Activated naive CD8-positive, alpha-beta T cell treated with anti-CD3 and anti-CD28 coated beads for 36 hours (primary cell): ENCODE measurements at places on chromosomes 4 and X. TPM values are rescaled to one million over a fixed set of nuclear protein-coding genes. Genes with fewer than 3 reads are reported as not detected.

Gene VCX2
- not detected for total RNA-seq

DNA sequence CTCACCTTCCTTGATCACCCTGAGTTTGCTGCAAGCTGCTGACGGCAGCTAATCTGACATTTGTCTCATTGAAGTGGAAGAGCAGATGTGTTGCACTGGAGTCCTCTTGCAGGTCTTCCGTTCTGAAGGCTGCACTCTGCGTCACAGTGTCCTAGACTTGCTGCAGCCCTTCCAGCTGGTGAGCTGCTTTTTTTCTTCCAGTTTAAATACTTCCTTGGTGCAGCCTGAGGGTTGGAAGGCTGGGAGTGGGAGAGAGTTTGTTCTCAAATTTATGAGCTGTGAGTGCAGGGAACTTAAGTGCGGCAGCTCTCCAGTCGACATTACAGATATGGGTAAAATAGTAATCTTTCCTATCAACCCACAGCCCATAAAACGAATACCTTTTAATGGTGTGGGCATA is 303.6 kb upstream of the FAT1 start:
- DNase-seq = no peak

DNA sequence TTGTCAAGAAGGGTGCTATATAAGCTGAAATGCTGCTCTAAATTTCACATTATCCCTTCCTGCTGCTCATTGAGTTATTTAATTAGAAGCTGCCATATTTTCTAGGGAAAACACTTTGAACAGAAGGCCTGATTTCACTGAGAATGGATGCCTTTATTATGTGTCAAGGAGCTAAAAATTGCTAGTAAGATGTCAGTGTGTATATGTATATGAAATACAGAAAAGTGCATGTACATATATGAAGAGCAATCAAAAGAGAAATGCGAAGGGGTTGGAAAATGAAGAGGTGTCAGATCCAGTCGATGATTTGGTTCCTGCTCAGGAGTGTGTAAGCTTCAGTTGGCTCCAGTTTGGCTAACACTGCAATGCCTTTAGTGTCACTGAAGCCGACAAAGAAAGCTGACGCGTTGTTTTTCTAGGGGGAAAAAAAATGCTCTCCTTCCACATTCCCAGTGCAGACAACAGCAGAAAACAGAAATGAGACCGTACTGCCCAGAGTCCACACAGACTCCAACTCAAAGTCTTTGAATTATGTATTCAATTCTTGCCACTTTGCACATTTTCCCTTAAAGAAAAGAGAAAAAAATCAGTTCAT is 154.2 kb downstream of the NHS start:
- DNase-seq = no peak

DNA sequence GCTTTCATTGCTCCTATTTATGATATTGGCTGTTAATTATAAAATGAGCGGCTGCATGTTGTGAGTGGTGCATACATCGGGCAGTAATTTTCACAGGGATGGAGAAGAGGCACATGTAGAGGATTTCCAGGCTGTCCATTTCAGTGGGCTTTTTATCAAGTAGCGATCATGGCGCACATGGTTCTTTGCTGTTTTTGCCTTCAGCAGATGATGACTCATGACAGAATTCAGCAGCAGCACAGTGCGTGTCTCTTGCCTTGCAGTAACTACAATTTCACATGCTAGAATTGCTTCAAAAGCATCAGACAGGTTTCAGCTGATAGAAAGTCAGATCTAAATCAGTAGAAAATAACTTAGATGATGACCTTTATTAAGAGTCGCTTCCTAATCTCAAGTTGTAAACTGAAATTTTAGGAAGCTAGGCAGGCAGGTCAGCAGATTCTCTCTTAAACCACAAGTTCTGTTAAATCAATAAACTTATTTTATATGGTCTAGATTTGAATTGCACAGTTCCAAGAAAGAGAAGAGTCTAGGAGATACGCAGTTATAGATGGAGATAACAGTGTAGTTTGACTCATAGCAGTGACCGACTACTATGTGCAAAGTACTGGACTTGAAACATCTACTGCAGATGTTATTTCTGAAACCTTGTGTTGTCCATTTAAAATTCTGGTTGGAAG is 35.8 kb downstream of the LRP2BP start:
- no peak for DNase-seq

- no peak for DNase-seq
These were observed 30.2 kb upstream of the PLCXD1 start for GRCh38 chrX:250965-251364.

Gene SPANXN4
- total RNA-seq = not detected

DNA sequence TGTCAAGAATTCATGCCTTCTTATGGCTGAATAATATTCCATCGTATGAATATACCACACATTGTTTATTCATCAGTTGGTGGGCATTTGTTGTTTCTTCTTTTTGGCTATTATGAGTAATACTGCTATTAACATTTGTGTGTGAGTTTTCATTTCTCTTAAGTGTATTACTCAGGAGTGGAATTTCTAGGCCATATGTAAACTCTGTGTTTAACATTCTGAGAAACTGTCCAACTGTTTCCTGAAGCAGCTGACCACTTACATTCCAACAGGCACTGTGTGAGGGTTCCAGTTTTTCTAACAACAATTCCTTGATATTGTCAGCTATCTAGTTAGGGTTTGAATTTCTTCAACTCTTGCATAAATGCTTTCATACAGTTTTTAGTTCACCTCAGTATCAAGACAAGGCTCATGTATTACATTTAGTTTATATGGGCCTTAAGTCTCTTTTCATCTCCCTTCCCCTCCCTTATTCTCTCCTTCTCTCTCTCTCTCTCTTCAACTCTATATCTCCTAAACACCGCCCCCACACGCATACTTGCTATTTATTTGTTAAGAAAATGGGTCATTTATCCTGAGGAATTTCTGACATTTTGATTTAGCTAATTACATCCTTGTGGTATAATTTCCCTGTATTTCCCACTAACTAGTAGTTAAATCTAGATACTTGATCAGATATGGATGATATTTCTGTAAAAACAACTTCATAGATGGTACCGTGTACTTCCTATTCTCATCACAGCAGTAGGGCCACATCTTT is 77.4 kb downstream of the WDR19 start:
- no peak for DNase-seq

Gene PRSS12
- not detected for total RNA-seq

DNA sequence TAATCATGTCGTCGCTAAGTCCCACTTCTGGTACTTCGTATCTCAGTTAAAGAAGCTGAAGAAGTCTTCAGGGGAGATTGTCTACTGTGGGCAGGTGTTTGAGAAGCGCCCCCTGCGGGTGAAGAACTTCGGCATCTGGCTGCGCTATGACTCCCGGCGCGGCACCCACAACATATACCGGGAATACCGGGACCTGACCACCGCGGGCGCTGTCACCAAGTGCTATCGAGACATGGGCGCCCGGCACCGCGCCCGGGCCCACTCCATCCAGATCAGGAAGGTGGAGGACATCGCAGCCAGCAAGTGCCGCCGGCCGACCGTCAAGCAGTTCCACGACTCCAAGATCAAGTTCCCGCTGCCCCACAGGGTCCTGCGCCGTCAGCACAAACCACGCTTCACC is 11.3 kb downstream of the PNCK start:
- no peak for DNase-seq

DNA sequence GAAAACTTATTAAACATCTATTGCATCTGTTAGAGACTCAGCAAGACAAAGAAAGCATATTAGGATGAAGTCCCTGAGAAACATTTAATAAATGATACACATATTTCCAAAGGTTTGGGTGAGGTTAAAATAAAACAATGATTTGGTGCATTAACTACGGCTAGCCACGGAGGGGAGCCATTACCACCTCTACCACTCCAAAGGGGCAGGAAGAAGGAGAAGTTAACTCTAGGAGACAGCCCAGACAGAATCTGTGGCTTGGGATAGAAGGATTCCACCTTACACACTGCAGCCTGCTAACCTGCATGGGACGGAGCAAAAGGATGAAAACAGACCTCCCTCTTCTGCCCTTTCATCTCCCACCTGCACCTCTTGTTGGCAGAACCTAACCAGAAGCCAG is 189.1 kb upstream of the C1QTNF7 start:
- peak; percentile 31 for DNase-seq

Gene NLRP2B
- not detected for total RNA-seq

Gene JAKMIP1
- total RNA-seq = 1.0 TPM

- DNase-seq = no peak
These were observed 93.8 kb downstream of the C4orf51 start for GRCh38 chr4:145773581-145774234.

Gene NUP54
- 72.1 TPM for total RNA-seq

Gene NOX1
- total RNA-seq = not detected

- DNase-seq = no peak
These were observed 248.9 kb downstream of the SLC7A11 start for GRCh38 chr4:137993232-137993631.

GRCh38 chr4:127120441-127121090 is 512.2 kb upstream of the INTU start:
- no peak for DNase-seq

Gene NLGN4X
- not detected for total RNA-seq

GRCh38 chrX:35149517-35149916 is 206.9 kb downstream of the FAM47B start:
- DNase-seq = no peak

Gene CCKAR
- not detected for total RNA-seq

GRCh38 chrX:45035071-45035470 is 162.1 kb downstream of the KDM6A start:
- DNase-seq = no peak

DNA sequence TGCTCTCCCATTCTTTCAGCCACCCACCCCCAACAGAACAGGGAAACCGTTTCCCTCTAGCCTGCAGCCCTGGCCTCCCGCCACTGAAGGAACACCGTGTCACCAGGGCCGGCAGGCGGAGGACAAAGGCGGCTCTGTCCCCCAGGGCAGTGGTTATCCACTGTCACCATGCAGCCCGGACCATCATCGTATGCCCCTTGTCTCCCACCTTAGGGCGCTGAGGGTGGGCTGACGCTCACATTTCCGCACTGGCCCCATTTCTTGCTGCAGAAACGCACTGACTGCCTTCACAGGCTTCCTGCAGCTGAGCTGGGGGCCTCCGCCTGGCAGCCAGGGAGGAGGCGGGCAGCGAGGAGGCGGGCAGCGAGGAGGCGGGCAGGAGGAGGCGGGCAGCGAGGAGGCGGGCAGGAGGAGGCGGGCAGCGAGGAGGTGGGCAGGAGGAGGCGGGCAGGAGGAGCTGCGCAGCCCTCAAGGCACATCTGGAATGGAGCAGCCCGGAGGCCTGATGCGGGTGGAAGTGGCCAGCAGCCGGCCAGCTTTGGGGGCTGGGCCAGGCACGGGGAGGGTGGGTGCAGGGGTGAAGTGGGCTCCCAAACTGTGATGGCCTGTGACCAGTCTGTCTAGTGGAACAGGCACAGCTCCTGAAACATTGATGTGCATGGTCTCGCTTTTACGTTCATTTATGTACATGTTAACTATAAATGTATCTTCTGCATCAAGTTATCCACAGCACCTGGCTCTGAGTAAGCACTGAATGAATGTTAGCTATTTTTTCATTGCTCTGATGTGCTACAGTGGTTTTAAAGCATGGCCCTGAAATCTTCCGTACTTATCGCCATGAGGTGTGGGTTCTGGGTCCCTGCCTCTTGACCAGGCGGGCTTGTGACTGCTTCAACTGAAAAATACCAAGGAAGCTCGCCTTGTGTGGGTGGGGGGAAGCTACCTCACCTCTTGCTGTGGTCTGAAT is 20.6 kb upstream of the KIAA0232 start:
- no peak for DNase-seq

Gene SMIM14
- total RNA-seq = 0.36 TPM

Gene ZNF711
- total RNA-seq = 1.3 TPM

DNA sequence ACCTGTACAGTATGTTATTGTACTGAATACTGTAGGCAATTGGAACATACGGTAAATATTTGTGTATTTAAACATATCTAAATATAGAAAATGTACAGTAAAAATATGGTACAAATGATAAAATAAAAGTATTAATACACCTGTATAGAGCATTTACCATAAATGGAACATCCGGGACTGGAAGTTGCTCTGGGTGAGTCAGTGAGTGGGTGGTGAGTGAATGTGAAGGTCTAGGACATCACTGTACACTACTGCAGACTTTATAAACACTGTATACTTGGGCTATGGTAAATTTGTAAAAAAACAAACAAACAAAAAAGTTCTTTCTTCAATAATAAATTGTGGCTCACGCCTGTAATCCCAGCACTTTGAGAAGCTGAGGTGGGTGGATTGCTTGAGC is 52.4 kb upstream of the FHL1 start:
- DNase-seq = no peak

DNA sequence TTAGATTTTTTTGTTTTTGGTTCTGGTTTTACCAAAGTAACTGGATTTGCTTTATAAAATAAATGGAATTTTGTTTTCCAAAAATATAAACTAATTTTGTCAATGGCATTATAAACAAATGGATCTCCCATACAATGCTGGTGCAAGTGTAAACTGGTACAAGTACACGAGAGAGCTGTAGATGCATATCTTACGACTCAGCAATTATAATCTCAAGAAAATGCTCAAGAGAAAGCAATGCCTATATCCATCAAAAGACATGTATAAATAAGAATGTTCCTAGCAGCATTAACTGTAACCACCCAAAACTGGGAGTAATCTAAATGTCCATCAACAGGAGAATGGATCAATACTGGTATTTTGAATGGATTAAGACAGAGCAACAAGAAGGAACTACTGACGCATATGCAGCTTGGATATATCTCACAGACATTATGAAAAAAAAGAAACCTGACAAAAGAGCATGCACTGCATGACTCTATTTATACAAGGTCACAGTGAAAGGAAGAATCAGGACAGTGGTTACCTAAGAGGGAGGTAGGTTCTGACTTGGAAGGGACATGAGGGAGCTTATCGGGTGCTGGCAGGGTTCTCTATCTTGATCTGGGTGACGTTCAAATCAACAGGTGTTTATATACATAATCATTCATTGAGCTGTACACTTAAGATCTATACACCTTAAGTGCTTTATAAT is 9.5 kb downstream of the ADH5 start:
- DNase-seq = no peak

Gene HMX1
- total RNA-seq = not detected

- no peak for DNase-seq
These were observed 58.8 kb upstream of the ENPEP start for GRCh38 chr4:110417136-110417535.

Gene CT55
- not detected for total RNA-seq

Gene GLRB
- not detected for total RNA-seq

Gene TNIP3
- total RNA-seq = 3.3 TPM

DNA sequence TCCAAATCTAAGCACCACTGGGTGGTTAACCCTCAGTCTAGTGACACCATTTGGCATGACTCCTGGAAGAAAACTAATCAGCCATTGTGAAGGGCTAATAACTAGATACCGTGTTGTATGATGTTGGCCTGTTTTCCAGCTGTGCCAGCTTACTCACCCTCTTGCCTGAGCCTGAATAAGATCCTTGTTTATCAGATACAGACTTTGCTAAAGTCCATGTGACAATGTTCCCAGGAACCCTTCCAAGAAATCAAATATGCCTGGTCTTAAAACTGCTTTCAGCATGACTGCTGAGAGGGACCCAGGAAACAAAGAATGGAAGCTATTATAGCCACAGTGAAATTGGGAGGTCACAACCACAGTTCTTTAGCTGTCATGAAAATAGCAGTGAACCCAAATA is 640.8 kb upstream of the INTU start:
- no peak for DNase-seq

Gene FMR1NB
- total RNA-seq = not detected

Gene CFAP299
- not detected for total RNA-seq

Gene ADGRG2
- not detected for total RNA-seq
